ENCODE measurements at places on chromosomes 3 and 15.

GRCh38 chr3:10957976-10958749 lies 34.4 kb upstream of the SLC6A1 start:
- no peak overlapping the region for H3K4me3 ChIP-seq
- peaks cover 5% of the 10 kb centered on the region for H3K27me3 ChIP-seq
- no peak for DNase-seq
- H3K27ac ChIP-seq: no peak overlapping the region
- H3K36me3 ChIP-seq: no peaks in the 10 kb centered on the region

GRCh38 chr3:186989429-186989828 lies 59.1 kb downstream of the ST6GAL1 start:
- H3K4me1 ChIP-seq: peaks cover 35% of the 10 kb centered on the region
- H3K36me3 ChIP-seq: peaks cover 33% of the 10 kb centered on the region
- DNase-seq: no peak
- H3K27ac ChIP-seq: no peak overlapping the region
- peaks cover 7% of the 10 kb centered on the region for H3K27me3 ChIP-seq

GRCh38 chr3:146498002-146498736 lies 28.8 kb upstream of the PLSCR2 start:
- no peak overlapping the region for H3K27ac ChIP-seq
- no peak overlapping the region for H3K4me3 ChIP-seq
- H3K27me3 ChIP-seq: no peaks in the 10 kb centered on the region
- DNase-seq: no peak
- H3K4me1 ChIP-seq: peaks cover 8% of the 10 kb centered on the region

DNA sequence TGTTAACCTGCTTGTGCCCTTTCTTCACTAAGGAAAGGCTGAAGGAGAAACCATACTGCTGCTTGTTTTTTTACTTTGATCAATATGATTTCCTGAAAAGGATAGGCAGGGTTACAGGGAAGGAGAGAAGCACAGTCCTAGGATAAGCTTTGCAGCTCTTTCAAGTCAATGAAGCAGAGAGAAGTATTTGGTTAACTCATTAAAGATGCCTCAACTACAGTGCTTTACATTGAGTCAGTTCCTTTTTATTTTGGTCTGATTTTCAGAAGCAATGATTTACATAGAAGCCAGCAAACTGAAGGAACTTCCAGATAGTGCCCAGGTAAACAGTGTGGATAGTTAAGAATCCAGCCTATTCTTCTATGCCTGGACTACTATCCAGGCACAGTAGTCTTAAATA lies 64.8 kb downstream of the ARIH1 start:
- no peaks in the 10 kb centered on the region for H3K4me1 ChIP-seq
- peaks cover 15% of the 10 kb centered on the region for H3K36me3 ChIP-seq
- no peak overlapping the region for H3K27ac ChIP-seq
- no peak for DNase-seq
- H3K27me3 ChIP-seq: no peaks in the 10 kb centered on the region

GRCh38 chr3:46187341-46187700 lies 20.8 kb downstream of the CCR1 start:
- no peak for DNase-seq
- no peaks in the 10 kb centered on the region for H3K4me1 ChIP-seq
- peaks cover 2% of the 10 kb centered on the region for H3K27me3 ChIP-seq
